ENCODE measurements at places on chromosomes 3 and 15. TPM values are rescaled to one million over a fixed set of nuclear protein-coding genes. Genes with fewer than 3 reads are reported as not detected.

FNDC3B gene
- total RNA-seq: 160 TPM

GNAT1 gene
- not detected for total RNA-seq

C3orf85 gene
- not detected for total RNA-seq

CSK gene
- total RNA-seq: 65.6 TPM

APOD gene
- total RNA-seq: 59.4 TPM

LDHAL6B gene
- not detected for total RNA-seq

RTP4 gene
- total RNA-seq: 5.6 TPM

ONECUT1 gene
- not detected for total RNA-seq

OXNAD1 gene
- 12.8 TPM for total RNA-seq

GPR156 gene
- 0.09 TPM for total RNA-seq

HOMER2 gene
- 16.4 TPM for total RNA-seq

SERPINI2 gene
- total RNA-seq: not detected

CACNA2D3 gene
- total RNA-seq: 7.3 TPM

TNFAIP8L3 gene
- 10.9 TPM for total RNA-seq

TRIM42 gene
- total RNA-seq: not detected

Data from upper lobe of right lung (tissue), 1 donor.